ENCODE measurements at places on chromosomes 11 and 22.
A peak's percentile ranks its signal among the peaks of the same experiment; 100 is the strongest.

DNA sequence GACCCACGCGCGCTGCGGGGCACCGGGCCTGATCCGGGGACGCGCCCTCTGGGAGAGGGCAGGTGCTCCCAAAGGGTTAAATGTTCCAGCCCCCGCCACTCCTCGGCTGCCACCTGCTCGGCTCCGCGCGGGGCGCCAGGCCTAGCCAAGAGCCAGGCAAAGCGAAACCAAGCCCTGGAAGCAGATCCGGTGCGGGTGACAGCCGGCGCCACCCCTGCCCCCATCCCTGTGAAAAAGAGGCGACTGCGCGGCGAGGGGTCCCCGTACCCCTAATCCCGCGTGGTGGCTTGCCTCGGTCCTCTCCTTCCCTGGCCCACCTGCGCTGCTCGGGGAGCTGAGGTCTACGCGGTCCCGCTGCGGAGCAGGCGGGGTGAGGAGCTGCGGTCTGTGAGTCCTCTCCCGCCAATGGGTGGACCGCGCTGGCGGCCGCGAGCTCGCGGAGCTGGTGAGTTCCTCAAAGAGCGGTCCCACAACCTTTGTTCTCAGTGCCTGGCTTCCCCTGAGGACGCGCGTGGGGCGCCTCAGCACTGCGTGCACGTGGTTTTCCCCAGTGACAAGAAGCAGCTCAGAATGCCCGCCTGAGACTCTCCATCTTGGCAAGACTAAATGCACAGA, at the start of gene ME3:
TSS of gene ME3 (minus strand) at position 610 of the 615 bp plus-strand sequence.
- peak; percentile 44 for DNase-seq

GRCh38 chr22:38490915-38491314, 15.2 kb downstream of the DDX17 start:
- no peak for DNase-seq

GRCh38 chr11:1832211-1832919, 2.4 kb upstream of the SYT8 start:
- peak; percentile 49 for DNase-seq

GRCh38 chr11:121723246-121723741, 270.5 kb upstream of the SORL1-AS1 start:
- DNase-seq = no peak

GRCh38 chr11:57566905-57567514, 462 bp downstream of the UBE2L6 start:
- DNase-seq = peak; percentile 69

GRCh38 chr11:123166071-123166559, 28.9 kb downstream of the CLMP start:
- DNase-seq = peak; percentile 1

DNA sequence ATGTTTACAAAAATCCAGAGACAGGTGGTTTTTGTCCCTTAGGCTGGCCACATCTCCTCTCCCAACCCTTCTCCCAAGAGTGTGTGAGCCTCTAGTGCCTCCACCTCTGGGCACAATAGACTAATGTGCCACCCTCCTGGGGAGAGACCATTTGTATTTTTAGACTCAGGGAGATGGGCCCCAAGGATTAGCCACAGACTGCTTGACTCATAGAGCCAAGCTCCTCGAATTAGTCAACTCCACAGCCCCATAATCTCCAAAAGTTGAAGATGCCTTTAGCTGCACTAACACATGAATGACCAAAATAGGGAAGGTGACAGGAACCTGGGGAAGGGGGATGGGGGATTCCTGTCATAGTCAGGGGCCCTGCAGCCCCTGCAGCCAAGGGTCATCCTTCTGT, 53.0 kb upstream of the LRRC32 start:
- no peak for DNase-seq

- no peak for DNase-seq
Measured at GRCh38 chr11:26649884-26650283, 72.0 kb downstream of the SLC5A12 start.

DNA sequence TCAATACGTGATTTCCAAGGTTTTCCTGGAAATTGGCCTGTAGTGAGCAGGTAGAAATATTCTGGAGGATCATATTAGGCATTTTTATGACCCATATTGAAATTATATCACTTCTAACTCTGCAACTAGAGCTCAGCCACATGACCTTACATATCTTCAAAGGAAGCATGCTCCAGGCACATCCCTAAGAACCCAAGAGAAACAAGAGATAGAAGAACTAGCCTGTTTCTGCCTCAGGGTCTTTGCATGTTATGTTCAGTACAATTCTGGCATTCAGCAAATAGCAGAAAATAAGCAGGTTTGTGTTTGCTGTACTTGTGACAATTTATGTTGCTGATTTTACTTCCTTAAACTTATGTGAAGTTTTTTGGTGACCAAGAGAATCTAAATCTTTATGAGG, 663.7 kb upstream of the ANO5 start:
- no peak for DNase-seq

DNA sequence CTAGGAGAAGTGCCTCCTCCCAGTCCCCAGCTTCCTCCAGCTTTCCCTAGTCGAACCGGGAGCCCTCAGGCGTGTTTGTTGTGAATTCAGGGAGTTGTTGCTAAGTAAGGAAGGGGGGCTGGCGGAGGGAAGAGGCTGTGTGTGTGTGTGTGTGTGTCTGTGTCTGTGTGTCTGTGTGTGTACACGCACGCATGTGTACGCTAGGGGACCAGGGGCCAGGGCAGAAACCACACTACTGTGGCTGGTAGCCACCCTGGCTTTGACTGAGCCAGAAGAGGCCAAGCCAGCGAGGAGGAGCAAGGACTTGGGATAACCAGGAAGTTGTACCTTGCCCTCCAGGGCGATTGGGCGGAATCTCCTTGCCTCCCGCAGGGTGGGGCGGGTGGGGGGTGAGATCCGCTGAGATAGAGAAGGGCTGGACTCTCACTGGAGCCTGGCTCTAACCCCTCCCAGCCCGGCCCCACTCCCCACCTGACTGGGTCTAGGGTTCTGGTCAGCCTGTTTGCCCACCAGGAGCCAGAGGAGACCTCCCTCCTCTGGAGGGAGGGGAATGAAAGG, 7.5 kb downstream of the BCL9L start:
- DNase-seq = peak; percentile 70

GRCh38 chr22:29302681-29303465, 3.6 kb upstream of the GAS2L1 start:
- DNase-seq = no peak

DNA sequence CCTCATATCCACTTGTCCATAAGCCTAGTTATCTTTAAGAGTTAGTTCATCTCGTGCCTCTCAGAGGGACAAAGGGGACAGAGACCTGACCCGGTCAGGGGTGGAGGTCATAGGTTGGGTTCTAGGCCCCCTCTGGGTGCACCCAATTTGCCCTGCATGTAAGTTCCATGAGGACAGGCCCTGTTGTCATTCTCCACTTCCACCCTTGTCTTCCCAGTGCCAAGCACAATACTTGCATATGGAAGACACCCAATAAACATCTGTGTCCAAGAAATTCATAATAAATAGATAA, 1.3 kb upstream of the YIF1A start:
- no peak for DNase-seq
